Activated CD4-positive, alpha-beta T cell treated with anti-CD3 and anti-CD28 coated beads for 1 hour (primary cell): ENCODE measurements at places on chromosomes 3 and 15.

GRCh38 chr3:45002720-45003119, 23.4 kb upstream of the CLEC3B start:
- DNase-seq = no peak

- no peak for DNase-seq
These were observed 140.5 kb downstream of the SEMA6D start for GRCh38 chr15:47857776-47858167.

- DNase-seq = no peak
These were observed 4.8 kb upstream of the RBP2 start for GRCh38 chr3:139481116-139481515.

- DNase-seq = no peak
These were observed 104.0 kb upstream of the SMAD3 start for GRCh38 chr15:66961407-66961884.

DNA sequence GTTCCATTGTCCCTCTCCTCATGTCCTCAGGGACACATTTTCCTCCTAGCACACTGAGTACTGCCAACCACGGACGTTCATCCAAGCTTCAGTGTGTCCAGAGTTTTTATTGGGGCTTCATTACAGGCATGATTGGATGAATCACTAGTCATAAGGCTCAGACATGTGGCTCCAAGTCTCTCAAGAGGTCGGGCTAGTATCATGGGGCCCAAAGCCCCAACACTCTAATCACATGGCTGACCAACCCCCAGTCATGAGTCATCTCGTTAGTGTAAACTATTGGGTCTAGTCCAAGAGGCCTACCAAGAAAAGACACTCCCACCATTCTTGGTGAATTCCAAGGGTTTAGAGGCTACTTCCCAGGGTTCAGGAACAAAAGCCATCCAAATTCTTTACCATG, 4.4 kb downstream of the TERC start:
- no peak for DNase-seq

DNA sequence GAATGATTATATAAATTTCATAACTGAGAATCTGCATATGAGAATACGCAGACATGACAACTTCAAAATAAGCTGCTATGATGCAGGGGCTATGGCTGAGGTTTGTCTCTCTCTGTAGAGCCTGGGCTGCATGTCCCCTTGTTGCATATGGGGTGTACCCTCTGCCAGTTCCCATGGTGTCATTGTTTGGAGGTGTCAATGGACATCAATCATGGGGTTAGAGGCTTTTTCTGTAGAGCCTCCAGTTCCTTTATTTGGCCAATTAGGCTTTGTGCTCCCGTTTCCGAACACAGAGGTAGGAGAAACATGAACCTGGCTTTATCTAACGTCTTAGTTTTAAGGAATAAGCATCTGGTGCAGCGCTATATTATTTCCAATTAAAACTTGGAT, 77.3 kb upstream of the RARB start:
- no peak for DNase-seq

- no peak for DNase-seq
These were observed 13.7 kb upstream of the COL8A1 start for GRCh38 chr3:99624496-99625236.

DNA sequence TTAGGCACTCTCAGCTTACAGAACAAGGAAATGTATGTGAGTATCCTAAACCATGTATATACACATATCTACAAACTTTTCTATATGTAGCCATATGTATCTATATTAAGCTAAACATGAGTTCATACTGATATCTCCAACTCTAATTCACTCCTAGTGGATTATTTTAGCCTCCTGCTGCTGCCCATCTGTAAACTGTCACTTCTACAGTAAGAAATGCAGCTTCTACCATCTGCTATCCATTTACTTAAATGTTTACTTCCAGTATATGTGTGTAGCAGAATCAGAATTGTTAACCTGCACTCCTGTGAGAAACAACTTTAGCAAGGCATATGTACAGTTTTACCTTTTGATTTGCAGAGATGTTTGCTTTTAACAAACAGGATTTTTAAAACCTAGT, 478.5 kb upstream of the CBLB start:
- no peak for DNase-seq

DNA sequence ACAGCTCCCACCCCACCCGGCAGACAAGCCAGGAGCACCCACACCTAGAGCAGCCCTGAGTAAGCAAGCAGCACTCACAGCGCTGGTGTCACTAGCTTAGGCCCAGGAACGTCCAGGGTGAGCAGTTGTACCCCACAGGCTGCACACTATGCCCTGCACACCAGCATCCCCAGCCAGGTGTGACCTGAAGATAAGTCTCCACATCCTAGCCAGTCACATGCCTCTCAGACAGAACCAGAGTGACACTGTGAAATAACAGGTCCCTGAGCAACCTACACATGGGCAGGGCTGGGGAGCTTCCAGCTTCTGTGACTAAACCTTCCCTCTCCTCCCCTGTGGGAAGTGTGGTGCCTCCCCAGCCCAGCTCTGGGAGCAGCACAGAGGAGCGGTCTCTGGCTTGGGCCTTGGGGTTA, 253.6 kb downstream of the UACA start:
- DNase-seq = no peak

DNA sequence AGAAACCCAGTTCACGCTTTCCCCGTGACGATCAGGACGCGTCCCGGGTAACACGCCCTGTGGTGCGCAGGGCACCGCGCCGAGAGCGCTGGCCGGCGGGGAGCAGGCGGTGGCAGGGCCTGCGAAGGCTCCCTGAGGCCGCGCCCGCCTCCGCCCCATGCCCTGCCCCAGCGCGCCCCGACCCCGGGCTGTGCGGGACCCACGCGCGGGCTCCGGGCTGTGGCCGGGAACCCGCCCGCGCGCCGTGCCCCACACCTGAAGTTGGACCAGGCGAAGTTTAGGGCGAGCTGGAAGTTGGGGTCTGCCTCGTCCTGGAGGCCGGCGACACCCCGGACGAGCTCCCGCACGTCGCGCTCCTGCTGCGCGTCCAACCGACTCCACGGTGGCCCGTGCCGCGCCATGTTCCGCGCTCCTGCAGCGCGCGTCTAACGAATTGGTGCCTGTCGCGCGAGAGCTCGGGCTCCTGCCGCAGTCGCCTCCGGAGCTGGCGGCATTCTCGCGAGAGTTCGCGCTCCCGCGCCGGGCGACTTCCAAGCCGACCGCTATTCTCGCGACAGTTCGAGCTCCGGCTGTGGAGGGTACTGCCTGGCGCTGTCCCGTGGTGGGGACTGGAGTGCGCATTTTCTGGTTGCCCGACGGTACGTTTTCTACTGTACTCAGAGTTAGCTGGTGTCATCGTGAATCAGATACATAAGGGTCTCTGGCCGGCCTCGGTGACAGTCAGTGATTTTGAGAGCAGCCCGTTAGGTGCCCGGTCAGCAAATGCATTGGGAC, at the start of gene TUBGCP5:
Gene TUBGCP5 (minus strand): TSS at position 427 of the 774 bp plus-strand sequence. CDS start 26 bp downstream, at position 401.
- DNase-seq = peak; percentile 94

DNA sequence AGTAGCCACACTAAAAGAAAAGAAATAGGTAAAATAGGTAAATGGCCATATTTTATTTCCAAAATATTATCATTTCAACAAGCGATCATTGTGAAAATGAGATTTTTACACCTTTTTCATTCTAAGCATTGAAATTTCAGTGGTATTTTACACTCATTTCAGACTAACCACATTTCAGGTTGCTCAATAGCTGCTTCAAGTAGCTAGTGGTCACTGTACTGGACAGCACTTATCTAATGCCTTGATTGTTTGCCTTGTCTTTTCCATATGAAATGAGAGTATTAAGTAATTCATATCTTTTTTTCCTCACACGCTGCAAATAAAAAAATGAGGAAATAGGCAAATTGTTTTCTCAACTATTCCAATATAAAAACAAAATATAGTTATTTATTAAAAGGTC, 332.8 kb downstream of the NLGN1 start:
- no peak for DNase-seq

DNA sequence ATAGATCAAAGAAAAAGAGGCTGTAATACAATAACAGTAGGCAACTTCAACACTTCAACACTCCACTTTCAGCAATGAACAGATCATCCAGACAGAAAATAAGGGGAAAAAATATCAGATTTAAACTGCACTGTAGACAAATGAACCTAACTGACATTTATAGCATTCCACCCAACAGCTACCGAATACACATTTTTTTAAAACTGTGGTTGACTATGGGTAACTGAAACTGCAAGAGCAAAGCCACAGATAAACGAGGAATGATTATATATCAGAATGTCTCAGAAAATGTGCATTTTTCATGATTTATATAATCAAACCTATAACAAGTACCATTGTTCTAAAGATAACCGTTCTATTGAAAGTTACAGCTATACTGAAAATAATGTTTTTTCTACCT, 514.9 kb upstream of the DPPA4 start:
- DNase-seq = no peak

- no peak for DNase-seq
These were observed 26.4 kb upstream of the ZNF774 start for GRCh38 chr15:90325726-90326125.

GRCh38 chr3:8645712-8646111, 1.1 kb upstream of the SSUH2 start:
- DNase-seq = no peak

DNA sequence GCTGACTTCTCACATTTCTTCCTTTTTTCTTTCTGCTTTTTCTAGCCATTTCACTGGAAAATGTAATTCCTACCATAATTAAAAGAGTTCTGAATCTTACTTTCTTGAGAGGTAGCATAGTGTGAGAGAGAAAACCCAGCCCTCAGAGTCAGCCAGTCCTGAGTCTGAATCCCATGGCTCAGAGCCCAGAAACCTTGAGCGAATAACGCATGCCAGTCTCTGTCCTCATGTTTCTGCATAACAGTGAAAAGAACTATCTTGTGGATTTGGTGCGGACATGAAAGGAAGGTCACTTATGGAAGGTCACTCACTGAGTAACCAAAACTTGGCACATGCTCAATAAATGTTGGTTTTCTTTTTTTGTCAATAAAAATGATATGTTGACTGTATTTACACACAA, 29.3 kb upstream of the SLCO3A1 start:
- no peak for DNase-seq

DNA sequence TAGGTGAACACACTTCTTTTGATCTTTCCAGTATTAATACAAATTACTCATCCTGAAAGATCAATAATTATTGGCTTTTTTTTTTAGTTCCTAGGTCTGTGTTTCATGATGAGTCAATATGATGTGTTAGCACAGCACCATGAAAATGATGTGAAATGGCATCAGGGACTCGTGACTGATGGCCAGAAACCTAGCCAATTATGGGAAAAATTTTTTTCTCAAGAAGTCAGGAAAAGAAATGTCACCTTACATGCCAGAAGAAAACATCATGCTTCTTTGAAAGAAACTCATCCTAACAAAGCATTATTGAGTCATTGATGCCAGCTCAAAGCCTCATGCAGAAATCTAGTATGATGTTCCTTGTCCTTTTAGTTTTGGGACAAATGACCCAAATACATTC, 468.3 kb upstream of the CBLB start:
- no peak for DNase-seq

DNA sequence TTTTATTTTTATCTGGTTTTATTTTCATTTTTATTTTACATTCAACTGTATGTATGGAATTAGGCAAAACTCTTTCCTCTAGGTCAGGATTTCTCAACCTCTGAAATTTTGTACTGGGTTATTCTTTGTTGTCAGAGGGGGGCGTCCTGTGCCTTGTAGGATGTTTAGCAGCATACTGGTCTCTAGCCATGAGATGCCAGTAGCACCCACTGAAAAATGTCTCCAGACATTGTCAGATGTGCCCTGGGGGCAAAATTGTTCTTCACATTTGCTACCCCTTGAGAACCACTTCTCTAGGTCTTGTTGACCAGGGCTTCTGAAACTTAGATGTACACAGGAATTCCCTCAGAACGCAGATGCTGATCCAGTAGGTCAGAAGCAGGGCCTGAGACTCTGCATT, 5.4 kb downstream of the CHRNA5 start:
- DNase-seq = no peak

GRCh38 chr3:182948305-182948704, 32.0 kb downstream of the DCUN1D1 start:
- DNase-seq = no peak

DNA sequence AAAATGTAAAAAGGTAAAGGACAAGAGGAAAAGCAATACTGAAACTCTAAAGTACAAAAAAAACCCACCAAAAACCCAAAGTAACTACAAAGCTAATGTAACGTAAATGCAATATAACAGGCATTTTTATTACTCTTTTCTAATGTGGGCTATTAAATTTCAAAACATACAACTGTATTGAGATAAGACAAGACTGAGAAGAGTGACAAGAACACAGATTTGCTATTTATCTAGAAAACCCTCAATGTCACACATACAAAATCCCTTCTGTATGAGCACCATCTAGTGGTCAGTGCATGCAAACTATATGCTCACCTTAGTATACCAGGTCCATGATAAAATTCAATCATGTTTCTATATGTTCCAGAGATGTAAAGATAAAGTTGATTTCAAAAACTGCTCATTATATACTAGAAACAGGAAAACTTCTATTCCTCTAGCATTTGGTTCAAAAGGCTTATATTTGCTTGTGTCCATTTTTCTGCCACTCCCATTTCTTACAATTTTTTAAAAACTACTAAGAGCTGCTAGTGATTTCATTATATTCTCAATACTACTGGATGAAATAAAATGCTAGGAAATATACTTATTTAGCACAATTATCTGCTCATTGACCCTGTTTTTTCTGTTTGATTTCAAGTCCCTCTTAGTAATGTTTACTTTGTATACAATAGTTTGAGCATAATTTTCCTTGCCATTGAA, 111.4 kb downstream of the DLG1 start:
- no peak for DNase-seq

DNA sequence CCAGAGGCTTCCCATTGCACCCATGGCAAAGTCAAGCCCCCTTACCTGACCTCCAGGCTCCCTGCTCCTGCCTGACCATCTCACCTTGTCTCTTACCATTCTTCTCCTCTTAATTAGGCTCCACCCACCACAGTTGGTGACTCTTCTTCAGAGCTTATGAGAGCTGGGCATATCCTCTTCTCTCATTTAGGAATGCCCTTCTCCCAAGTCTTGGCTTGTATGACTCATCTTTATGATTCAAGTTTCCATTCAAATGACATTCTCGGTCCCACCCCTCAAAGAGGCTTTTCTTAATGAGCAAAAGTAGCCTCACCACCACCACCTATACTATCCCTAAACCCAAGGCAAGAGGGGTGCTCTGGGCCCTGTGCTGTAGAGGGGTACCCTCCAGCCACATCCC, 55.3 kb upstream of the NUDT16 start:
- no peak for DNase-seq

GRCh38 chr3:61177450-61177849, 73.8 kb downstream of the FHIT start:
- no peak for DNase-seq

GRCh38 chr3:118987477-118987876, 47.2 kb downstream of the IGSF11 start:
- no peak for DNase-seq

GRCh38 chr3:96059301-96059700, 755.1 kb upstream of the EPHA6 start:
- no peak for DNase-seq

GRCh38 chr15:96285729-96286254, 44.7 kb upstream of the NR2F2 start:
- no peak for DNase-seq
